ENCODE measurements at places on chromosomes 2 and 18.

DNA sequence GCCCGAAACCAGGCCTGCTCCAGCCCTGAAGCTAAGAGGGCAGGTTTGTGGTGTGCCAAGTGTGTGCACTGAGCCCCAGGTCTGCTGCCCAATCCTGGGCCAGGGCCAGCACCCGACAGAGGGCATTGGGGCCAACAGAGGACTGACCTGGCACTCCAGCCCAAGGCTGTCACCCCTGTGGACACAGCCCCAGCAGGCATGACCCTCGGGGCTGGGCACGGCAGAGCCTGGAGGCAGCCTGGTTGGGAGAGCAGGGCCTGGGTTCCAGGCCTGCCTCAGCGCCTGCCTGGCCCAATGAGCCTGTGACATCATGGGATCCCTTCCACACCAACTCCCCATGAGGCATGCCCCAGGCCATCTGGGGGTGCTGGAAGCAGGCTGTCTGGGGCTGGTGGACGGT, 10.8 kb upstream of the SNED1 start:
- no peak for DNase-seq

- DNase-seq, result no peak
These were observed 105.1 kb upstream of the PXDN start for GRCh38 chr2:1849450-1849849.

DNA sequence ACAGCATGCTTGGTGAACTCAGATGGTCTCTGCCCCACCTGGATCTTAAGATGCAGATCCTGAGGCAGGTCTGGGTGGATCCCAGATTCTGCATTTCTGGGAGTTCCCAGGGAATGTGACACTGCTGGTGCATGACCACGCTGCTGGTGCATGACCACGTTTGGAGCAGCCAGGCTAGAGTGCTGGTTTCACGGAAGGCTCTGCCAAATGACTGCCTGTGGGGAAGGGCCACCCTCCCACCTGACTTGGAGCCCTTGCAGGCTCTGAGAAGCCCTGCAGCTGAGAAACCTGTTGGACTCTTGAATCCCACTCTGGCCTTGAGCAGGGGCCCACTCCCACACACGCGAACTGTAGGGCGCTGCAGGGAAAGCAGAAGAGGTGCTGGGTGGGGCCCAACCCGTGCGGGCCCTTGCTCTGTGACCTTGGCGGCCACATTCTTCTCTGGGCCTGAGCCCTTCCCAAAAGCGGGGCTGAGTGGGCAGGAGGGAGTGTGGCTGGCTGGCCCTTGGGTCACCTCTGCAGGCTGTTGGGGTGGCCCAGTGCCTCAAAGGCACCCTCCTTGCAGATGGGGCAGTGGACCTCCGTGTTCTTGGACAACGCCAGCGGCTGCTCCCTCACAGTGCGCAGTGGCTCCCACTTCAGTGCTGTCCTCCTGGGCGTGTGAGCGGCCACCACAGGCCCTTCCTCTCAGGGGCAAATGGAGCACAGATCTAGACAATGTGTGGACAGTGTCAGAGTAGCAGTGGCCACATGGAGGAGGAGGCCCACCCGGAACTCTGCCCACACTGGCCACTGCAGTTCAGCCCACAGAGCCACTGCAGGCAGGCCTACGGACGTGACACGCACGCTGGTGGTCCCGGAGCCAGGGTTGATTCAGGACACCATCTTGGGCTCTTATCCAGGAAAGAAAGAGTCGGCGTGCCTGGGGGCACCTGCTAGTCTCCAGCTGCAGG, 7.9 kb downstream of the ERFE start:
- no peak for DNase-seq

DNA sequence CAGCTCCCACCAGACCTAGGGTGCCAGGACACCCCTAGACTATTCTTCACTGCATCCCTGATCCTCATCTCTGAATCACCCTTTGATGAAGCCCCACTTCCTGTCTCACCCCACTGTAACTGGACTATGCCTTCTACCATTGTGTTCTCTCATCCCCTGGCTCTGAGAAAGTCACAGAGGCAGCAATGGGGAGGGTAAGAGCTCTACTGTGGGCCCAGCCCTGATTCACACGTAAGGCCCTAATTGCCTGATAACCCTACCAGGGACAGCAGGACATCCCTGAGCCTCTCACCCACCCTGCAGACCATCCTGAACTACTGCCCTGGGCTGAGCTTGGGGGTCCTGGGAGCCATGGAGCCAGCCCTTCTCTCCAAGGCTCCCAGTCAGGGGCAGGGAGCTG, 1.5 kb upstream of the PROM2 start:
- DNase-seq, result no peak

DNA sequence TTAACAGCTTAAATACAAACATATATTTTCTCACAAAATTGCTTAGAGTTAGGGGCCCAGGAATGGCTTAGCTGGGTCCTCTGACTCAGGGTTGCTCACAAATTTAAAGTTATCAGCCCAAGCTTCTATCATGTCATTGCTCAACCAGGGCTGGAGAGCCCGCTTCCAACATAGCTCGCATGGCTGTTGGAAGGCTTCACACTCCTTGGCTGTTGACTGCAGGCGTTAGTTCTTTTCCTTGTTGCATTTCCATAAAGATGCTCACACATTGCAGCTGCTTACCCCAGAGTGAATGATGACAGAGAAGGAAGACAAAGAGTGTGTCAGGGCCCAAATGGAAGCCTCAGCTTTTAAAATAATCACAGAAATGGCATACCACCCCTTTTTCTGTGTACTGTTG, 62.9 kb upstream of the TFPI start:
- no peak for DNase-seq

DNA sequence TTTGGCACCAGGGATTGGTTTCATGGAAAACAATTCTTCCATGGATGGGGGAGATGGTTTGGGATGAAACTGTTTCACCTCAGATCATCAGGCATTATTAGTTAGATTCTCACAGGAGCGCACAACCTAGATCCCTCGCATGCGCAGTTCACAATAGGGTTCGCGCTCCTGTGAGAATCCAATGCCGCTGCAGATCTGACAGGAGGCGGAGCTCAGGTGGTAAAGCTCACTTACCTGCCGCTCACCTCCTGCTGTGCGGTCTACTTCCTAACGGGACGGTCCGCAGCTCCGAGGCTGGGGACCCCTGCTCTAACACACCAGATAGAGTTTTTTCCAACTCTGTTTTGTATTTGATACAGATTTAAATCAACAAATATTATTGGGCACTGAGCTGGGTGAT, 286.5 kb downstream of the MTX2 start:
- DNase-seq, result no peak

- no peak for DNase-seq
These were observed 495 bp upstream of the TTC32 start for GRCh38 chr2:19902216-19902740.

DNA sequence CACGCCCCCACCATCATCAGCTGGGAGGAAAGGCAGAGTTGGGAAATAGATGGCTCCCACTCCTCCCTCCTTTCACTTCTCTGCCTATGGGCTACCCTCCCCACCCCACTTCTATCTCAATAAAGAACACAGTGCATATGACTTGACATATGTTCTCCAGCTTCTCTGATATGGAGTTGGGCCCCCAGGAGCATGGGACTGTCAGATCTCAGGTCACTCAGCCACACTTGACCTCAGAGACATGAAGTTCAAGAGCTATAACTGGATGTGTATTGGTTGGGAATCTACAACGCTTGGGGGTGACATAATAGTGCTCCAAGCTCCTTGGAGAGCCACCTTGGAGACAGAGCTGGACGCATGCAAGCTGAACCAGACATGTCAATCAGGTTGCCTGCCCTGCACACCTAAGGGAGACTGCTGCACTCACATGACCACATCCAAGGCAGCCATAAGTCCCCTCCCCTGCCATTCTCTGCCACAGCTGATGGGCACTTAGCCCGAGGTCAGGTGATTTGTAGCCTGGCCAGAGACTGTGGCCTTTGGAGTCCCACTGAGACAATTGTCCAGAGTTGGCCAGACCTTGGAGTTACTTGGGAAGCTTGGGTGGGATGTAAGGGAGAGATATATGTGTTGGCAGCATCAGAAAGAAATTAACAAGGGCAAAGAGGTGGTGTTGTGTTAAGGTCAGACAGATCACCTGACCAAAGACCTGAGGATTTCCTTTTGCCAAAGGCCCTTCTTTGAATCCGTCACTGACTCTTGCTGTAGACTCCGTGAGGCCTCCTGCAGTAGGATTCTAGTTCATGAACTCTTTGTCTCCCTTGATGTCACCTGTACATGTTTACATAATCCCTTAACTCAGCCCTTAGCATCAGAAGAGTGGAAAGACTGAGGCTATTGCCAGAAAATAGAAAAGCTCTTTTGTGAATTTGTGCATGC, 3.7 kb downstream of the INHA start:
- no peak for DNase-seq

GRCh38 chr2:153872311-153873051, 759 bp downstream of the GALNT13 start:
- no peak for DNase-seq

Measured in activated naive CD4-positive, alpha-beta T cell treated with Interleukin-2 at 50 U/mL for 16 hours (primary cell).